Progenitor cell of endocrine pancreas (in vitro differentiated cells): ENCODE measurements at places on chromosomes 12 and 14.

- no peak for DNase-seq
Measured at GRCh38 chr12:3453990-3454680, 36.9 kb upstream of the PRMT8 start.

DNA sequence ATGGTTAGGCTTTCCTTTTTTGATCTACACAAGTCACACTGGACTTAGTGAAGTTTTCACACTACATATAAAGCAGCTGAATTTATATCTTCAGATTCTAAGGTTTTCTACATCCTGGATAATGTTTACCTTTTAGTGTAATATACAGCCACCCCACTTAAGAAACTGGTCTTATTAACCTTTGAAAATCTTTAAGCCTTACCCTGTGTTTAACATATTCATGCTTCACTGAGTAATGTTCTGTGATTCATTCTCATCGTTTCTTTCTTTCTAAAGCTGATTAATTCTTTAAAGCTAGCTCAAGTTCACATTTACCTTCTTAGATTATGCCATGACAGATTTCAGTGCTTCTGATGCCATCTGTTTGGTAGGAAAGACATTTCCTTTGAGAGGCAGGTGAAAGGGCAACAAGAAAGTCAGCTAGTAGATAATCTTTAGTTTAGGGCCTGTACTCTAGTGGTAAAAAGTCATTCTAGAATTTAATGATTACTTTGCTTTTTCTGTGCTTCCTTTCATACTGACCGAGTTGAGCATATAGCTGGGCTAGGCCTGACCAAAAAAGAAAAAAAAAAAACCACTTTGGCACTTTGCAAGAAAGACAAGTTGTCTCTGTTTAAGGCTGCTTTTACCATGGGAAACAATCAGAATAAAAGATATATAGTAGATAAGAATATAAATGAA lies 690.9 kb upstream of the FBXO33 start:
- DNase-seq: no peak

- no peak for DNase-seq
Measured at GRCh38 chr12:23906329-23906728, 43.1 kb downstream of the SOX5 start.

- DNase-seq: no peak
Measured at GRCh38 chr12:97177481-97177880, 270.4 kb downstream of the NEDD1 start.

DNA sequence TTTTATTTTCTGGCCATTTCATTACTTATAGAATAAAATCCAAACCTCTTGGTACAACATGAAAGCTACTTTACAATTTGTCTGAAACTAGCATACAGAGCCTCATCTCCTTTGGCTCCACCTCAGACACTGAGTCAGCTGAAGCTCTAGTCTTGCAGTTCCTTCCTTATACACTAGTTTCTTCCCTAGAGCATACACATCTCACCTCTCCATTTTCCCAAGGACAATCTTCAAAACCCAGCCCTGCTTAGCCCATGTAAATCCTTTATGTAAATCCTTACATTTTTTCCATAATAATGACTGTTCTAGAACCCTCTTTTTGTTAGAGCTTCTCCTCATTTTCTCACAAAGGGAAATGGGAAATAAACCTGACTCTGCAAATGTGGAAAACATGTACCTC lies 463.4 kb downstream of the SLC16A7 start:
- DNase-seq: no peak

DNA sequence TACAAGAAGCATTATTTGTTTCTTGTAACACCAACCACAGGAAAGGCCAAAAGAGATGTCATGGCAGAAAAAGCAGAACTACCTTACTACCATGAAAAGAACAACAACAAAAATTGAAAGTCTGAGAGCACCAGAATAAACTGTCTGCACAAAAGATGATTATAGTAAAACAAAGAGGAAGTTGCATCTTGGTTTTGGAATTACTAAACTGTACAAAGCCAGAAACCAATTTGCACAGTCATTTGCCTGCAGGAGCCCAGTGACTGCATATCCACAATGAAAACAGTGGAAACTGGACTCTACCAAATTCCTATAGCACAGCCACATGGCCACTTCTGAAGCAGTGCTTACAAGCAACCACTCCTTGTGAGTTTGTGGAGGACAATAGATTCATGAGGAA lies 276.2 kb downstream of the SSPN start:
- DNase-seq: no peak

GRCh38 chr12:113439606-113440030 lies 17.4 kb downstream of the SDSL start:
- peak; percentile 62 for DNase-seq

- DNase-seq: no peak
Measured at GRCh38 chr12:78778339-78778738, 86.2 kb upstream of the SYT1 start.

- no peak for DNase-seq
Measured at GRCh38 chr12:87280893-87281292, 748.3 kb downstream of the C12orf50 start.

GRCh38 chr12:39764944-39765560 lies 145.4 kb upstream of the ABCD2 start:
- no peak for DNase-seq

GRCh38 chr12:57616383-57617101 lies 5.3 kb downstream of the ARHGEF25 start:
- DNase-seq: no peak

DNA sequence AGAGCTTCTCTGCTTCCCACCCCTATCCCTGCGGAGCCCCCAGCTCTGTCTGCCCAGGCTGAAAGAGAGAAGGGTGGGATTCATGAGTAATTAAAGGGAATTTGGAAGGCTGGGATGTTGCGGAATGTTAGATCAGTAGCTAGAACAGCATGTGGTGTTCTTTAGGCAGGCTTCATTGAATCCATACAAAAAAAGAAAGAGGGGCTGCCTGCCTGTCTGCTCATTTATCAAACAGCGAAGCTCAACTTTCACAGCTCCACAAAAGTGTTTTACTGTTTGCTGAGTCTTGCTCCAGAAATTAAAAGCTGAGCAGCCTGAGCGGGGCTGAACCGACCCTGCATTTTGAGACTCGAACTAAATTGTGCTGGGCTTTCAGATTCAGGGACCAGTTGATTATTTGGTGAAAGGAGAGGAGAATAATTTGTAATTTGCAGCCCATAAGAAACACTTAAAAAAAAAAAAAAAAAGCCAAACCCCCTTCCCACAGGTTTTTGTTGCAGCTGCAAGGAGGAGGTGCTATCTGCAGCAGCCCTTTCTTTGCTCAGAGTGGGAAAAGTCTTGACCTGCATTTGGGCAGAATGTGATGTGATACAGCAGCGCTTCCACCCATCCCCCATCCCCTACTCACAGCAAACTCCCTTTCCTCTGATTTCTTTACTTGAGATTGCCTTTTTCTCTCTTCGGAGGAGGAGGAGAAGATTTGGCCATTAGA lies 89.7 kb downstream of the RFX4 start:
- no peak for DNase-seq

GRCh38 chr14:54890788-54891187 lies 11.8 kb downstream of the GCH1 start:
- no peak for DNase-seq

DNA sequence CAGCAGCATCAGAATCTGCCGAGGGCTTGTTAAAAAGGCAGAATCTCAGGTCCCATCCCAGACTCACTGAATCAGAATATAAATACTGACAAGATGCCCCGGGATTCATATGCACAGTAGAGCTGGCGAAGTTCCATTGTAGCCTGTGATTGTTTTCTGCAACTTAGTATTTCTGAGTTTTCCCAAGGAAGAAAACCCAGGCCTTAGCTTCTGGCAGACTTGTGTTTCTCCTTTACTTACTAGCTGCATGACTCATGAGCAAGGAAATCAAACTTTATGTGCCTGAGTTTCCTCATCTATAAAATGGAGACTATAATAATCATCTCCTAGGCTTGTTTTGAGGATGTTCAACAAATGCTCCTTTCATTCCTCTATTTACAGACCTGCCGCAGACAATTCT lies 278.5 kb upstream of the PLEKHG7 start:
- DNase-seq: no peak

GRCh38 chr12:12979731-12980259 lies 20.3 kb downstream of the HEBP1 start:
- no peak for DNase-seq

GRCh38 chr12:46362895-46363581 lies 9.5 kb downstream of the SLC38A2 start:
- no peak for DNase-seq

DNA sequence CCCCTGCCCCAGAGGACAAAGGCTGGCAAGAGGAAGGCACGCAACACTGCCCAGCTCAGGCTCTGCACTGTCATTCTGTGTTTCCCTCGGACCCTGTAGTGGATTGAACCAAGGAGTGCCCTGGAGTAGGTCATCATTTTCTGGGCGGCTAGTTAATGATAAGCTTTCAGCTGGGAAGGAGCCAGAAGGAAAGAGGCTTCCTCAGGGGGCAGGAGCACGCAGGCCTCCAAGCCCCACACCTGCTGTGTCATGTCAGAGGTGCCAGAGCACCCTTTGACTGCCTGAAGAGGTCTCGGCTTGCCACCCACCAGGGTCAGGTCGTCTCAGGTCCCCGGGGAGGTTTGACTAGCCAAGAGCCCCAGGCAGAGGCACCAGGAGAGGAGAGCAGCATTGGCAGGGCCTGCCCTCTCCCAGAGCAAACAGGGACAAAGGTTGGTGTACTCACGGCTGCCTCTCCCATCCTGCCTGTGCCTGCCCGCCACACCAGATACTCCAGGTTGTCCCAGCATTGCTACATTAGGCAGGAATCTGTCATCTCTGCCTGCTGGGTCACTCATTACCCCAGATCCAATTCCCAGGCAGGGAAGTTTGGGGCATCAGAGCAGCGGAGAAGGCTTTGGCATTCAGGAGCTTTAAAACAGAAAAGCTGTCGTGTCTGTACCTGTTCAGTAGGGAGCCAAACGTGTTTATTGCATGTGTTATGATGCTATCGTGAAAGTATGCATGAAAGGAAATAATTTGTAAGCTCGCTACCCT lies 33.5 kb upstream of the ATP2A2 start:
- no peak for DNase-seq

DNA sequence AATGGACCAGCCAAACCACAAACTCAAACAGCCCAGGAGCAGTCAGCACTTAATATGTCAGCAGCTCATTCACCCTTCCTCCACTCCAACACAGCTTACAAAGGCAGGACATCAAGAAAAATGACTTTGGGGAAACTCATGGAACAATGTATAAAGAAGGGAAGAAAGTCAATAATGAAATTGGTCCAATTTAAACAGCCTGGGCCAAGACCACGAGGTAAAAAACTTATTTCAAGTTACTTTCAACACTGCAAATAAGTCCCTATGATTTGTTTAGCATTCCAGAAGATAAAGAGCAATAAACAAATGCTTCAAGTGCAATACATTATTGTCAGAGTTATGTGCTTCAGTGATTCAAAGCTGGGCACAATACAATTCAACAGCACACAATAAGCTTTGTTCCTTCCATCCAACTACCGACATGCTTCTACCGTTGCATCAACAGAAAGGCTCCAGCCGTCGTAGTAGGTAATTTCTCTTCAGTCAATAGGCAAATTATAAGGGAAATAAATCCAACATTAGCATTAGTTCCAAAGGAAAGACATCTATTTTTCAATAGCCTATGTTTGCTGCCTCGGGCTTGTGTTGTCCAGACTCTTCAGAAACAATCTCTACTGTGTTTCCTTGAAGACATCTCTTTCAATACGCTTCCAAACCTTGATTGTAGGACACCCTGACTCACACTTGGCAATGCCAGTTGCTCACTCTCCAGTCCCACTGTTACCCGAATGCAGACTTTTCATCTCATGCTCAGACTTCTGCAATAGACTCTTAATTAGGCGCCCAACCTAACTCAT lies 225.7 kb downstream of the NUAK1 start:
- no peak for DNase-seq

DNA sequence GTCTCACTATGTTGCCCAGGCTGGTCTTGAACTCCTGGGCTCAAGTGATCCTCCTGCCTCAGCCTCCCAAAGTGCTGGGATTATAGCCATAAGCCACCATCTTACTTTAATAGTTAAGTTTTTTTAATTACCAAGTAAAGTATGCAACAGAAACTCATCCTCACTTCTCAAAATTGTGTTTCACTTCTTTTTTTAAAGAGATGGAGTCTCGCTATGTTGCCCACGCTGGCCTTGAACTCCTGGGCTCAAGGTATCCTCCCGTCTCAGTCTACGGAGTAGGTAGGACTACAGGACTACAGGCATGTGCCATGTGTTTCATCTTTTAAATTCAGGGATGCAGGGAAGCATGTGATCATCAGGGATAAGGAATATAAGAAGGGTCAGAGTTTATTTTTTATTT lies 17.2 kb upstream of the ARID2 start:
- DNase-seq: no peak

- DNase-seq: no peak
Measured at GRCh38 chr12:19675361-19675760, 236.1 kb downstream of the AEBP2 start.

GRCh38 chr12:85949253-85949652 lies 75.2 kb downstream of the NTS start:
- no peak for DNase-seq

DNA sequence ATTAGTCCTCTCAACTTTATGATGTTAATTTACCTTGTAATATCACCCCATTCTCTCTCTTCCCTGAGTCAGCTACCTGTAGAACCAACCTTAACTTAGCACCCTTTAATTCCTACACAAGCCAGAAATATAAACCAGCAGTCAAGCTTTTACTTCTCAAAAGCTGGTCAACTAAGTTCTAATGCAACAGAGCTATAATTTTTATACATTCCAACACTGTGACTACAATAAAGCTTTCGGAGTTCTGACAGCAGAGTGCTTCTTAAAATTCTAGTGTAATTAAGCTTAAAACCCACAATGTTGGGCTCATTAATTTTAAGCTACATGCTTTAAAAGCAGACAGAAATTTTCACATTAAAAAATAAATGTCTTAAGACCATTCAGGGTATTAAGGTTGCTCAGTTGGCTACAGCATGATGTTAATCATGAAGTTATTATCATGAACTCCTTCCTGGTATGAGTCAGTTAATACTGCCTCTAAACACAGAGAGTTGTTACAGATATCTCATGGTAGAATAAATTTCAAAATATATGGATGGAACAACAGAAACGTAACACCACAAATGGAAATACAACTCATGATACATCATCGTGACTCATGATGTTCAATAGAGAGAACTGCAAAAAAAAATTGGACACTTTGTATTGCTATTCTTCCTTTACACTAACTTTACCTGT lies 126.7 kb downstream of the EPS8 start:
- no peak for DNase-seq

DNA sequence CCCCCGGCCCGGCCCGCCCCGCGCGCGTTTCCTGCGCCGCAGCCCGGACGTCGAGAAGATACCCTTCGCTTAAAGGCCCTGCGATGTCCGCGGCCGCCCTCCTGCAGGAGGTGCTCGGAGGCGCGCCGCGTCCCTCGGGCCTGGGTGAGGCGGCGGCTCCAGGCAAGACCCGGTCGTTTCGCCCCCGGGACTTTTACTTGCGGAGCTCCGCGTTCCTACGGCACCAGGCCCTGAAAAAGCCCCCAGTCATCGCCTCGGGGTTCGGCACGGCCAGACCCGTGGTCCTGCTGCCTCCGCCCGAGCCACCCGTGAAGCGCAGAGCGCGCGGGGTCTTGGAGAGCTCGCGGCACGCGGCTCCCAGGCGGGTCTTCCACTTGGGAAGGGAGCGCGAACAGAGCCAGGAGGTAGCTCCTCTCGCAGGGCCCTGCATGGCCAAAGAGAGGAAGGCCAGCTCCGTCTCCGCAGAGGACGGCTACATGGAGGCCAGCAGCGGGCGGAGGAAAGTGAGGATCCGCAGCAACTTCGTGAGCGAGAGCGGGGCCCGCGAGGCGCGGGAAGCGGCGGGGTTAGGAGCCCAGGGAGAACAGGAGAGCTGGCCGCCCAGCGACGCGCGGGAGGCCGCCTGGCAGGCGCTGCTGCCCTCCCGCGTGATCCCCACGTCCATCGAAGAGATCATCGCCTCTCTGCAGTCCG lies 26.9 kb downstream of the TTC6 start:
- DNase-seq: no peak

- DNase-seq: no peak
Measured at GRCh38 chr14:99484106-99484505, 2.9 kb downstream of the CCNK start.
